Activated CD8-positive, alpha-beta memory T cell treated with anti-CD3 and anti-CD28 coated beads for 1 hour (primary cell): ENCODE measurements at places on chromosomes 2 and 18.
A peak's percentile ranks its signal among the peaks of the same experiment; 100 is the strongest.

GRCh38 chr2:133682347-133682746 is 114.1 kb upstream of the NCKAP5 start:
- no peak for DNase-seq

GRCh38 chr18:11909061-11909455 is 941 bp upstream of the MPPE1 start:
- DNase-seq: no peak

DNA sequence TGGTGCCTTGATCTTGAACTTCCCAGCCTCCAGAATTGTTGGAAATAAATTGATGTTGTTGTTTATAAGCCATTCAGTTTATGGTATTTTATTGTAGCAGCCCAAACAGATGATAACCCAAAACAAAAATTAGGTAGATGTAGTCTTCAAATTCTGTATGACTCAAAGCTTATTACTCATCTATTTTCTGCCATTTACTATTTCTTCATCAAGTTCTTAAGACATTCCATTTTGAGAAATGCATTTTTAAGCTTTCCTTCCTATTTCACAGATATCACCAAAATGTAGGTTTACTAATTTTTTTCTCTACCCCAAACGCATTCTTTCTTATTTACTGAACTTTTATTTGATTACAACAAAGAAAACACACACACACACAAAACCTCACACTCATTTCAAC is 148.2 kb downstream of the RND3 start:
- DNase-seq: no peak

DNA sequence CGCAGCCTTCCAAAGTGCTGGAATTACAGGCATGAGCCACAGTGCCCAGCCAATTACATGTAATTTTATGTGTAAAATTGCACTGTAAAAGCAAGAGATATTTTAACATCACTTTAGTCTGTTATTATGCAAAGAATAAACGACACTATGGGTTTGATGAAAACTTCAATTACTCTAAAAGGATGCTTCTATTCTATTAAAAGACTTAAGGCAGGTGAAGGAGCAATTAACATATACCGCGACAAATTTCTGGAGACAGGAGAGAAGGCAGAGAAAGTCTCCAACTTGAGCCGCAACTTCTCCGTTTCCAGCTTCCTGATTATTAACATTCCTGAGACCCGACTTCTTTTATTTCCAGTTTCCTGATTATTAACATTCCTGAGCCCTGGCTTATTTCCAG is 53.7 kb downstream of the FAM210A start:
- no peak for DNase-seq

GRCh38 chr2:100182494-100183361 is 40.3 kb upstream of the AFF3 start:
- no peak for DNase-seq

GRCh38 chr2:219675221-219675620 is 47.8 kb downstream of the SLC4A3 start:
- no peak for DNase-seq

DNA sequence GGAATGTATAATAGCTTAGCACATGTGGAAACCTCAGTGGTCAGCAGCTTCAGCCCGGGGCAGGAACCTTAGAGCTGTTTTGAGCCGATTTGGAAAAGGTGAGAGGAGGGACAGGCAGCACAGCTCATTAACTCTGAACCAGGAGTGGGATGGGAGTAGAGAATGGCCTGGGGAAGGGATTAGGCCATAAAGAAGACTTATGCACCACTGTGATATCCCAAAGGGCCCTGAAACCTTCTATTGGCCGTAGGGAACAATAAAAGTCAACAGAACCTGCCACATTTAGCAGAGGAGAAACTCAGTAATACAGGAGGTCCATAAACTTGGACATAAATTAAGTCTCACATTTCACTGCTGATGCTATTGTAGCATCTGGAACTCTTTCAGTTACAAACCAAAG is 124.2 kb upstream of the REV1 start:
- no peak for DNase-seq

DNA sequence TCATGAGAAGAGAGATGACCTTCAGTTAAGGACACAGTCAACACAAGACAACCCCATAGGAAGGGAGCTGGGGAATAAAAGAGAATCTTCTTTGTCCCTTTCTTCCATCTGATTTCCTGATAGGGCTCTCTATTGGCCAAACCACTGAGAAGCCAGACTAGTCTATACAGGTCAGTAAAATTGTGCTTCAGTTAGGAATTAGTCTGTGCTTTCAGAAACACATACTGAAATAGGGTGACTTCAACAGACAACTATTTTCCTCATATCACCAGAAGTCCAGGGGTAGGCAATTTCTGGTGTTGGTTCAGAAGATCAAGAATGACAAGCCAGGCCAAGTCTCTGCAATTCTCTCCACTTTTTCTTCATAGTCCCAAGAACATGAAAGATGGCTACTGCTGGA is 151.7 kb upstream of the SP5 start:
- no peak for DNase-seq

GRCh38 chr2:88016960-88017779 is 823 bp upstream of the RNU2-63P start:
- peak; percentile 38 for DNase-seq

GRCh38 chr18:52060607-52061304 is 279.2 kb upstream of the DCC start:
- DNase-seq: no peak

GRCh38 chr2:175686002-175686401 is 316.1 kb downstream of the LNPK start:
- DNase-seq: no peak

GRCh38 chr2:235626658-235627057 is 132.8 kb downstream of the AGAP1 start:
- DNase-seq: no peak

DNA sequence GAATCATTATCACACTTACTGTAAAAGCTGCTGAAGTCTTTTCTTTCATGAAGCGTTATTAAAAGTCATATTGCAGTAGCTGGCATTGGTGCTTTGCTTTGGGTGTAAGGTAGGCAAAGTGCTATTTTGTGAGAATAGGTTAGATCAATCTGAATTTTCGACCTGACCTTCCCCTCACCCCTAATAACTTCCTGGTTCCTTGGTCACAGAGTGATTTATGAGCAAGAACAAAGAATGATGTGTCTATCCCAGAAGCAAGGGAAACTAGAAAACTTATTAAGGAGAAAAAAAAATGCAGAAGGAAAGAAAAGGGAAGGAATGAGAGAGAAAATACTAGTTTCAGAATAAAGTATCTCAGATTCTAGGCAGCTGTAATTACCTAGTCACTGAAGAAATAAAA is 163.1 kb upstream of the MEIS1 start:
- DNase-seq: no peak
